ENCODE measurements at places on chromosomes 11 and 22.

DNA sequence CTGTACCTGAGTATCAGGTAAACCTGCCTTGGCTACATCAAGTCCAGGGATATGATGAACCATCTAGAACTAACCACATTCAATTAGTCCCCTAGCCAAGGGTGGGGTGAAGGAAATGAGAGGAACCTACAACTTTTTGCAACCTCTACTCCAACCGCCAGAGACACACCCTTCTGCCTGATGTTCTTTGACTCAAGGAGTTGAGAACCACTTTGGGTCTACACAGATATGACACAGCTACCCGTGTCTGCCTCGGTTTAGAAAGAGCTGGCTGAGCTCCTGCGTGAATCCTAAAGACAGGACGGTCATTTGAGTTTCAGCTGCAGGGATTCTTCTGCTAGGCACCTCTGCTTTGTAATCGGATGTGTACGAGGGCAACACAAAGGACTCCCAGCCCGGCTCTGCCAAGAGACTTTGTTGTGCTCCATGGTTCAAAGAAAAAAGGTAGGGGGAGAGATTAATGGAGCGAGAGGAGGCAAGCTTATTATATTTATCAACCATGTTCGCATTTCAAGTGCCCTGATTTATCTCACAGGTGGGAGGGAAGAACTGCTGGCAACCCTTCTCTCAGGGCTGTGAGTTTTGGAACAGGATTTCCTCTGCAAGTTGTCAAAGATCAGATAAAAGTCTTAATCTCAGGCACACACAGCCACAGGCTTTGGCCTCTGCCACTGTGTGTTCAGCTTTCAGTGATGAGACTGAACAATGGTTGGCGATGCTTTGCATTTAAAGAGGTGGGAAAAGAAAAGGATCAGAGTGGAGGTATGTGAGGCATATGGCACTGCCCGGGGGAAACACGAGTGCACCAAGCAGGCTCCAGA is 35.1 kb downstream of the FLI1 start:
- no peak for DNase-seq

GRCh38 chr11:86117001-86117711 is 48.3 kb upstream of the PICALM start:
- no peak for DNase-seq

GRCh38 chr11:92267968-92268367 is 43.4 kb downstream of the FAT3 start:
- DNase-seq: no peak

DNA sequence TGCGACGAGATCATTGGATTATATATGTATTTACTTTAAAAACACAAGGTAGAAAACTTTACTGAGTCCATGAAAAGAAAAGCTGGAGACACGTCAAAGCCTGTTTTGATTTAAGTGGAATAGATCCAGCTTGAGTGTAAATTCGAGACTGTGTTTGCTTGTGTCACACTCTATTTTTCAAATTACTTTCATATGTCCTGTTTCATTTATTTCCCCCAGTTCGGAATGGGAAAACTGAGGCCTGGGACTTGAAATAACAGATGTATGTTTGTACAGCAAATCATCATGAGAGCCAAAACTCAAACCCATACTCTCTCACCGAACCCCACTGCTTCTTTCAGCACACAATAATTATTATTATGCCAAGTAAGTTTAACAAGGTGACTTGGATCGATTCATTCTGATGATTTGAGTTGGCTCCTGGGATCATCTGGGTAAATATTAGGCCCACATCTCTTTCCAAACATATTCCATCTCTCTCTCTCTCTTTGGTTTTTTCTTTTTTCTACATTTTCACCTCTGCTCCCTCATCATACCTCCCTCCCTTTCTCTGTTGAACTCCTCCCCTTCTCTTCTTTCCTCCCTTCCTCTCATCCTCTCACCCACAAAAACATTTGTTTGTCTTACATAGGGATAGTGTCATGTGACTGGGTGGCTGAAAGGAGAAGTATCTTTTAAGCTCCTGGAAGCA is 21.2 kb downstream of the FZD4 start:
- no peak for DNase-seq

DNA sequence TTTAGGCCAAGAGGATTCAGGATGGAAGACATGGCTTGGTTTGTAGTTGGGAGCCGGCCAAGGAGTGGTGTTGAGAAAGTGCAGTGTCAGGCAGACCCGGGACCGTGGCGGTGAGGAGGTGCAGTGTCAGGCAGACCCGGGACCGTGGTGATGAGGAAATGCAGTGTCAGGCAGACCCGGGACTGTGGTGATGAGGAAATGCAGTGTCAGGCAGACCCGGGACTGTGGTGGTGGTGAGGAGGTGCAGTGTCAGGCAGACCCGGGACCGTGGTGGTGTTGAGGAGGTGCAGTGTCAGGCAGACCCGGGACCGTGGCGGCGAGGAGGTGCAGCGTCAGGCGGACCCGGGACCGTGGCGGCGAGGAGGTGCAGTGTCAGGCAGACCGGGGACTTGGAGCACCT is 59.7 kb downstream of the LRP5 start:
- no peak for DNase-seq

DNA sequence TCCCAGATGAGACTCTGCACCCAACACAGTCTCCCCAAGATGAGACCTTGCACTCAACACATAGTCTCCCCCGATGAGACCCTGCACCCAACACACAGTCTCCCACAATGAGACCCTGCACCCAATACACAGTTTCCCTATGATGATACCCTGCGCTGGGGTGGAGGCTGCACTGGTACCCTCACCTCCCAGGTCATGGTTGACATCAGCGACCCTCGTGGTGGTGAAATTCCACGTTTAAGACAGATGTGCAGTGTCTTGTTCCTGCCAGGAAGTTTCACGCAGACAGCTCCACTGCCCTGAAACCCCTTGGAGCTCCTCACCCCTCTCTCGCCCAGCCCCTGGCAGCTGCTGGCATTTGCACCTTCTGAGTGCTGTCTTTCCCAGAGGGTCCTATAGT is 9.5 kb downstream of the MUC5AC start:
- DNase-seq: no peak

- DNase-seq: no peak
These were observed 10.5 kb upstream of the OR10D3 start for GRCh38 chr11:124172599-124172998.

- DNase-seq: no peak
These were observed 10.4 kb upstream of the YWHAH start for GRCh38 chr22:31933816-31934482.

GRCh38 chr11:128568166-128568778 is 19.1 kb downstream of the ETS1 start:
- DNase-seq: no peak

- DNase-seq: no peak
These were observed 103.1 kb upstream of the PITPNB start for GRCh38 chr22:28021998-28022660.

GRCh38 chr11:32437495-32438345 is 2.4 kb upstream of the WT1 start:
- no peak for DNase-seq

DNA sequence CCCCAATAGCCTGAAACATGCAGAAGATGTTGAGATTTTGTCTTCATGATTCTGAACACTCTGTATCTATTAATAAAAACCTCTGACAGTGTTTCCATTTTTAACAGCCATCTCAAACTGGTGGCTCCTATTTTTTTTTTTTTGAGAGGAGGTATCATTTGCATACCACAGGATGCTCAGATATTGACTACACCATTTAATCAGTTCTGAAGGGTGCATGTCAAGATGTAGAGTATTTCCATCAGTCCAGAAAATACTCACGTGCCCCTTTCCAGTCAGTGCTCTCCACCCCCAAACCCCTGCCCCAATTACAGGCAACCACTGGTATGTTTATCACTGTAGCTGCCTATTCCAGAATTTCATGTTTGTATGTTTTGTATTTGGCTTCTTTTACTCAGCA is 85.3 kb upstream of the SORL1-AS1 start:
- peak; percentile 67 for DNase-seq

GRCh38 chr11:8067929-8068575 is 13.0 kb upstream of the TUB start:
- DNase-seq: no peak

- DNase-seq: peak; percentile 28
These were observed 10.0 kb downstream of the PPM1F start for GRCh38 chr22:21942407-21943343.

Data from GM12865 (cell line).